IMR-90 (cell line): ENCODE measurements at places on chromosomes 6 and 20. TPM values are rescaled to one million over a fixed set of nuclear protein-coding genes. Genes with fewer than 3 reads are reported as not detected.

OXT gene
- not detected in 2 replicates for total RNA-seq

DNA sequence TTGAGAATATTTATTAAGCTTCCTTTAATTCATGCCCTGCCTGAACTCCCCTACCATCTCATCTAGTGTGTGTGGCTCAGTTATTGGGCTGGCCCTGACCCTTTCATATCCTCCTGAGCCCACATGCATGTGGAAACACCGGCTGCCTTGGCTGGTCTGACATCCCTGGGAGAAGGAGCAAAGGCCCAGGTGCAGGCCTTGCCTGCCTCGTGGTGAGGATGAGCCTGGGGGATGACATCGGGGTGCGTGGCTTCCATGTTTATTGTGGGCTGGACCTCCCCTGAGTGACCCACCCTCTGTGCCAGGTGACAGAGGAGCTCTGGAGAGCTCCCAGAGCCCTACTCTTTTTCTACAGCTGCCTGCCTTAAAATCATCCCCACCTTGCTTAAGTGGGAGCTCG is 69.1 kb downstream of the FOXA2 start:
- H3K4me1 ChIP-seq: no peaks in the 10 kb centered on the region
- H3K4me3 ChIP-seq: no peak overlapping the region
- no peak for DNase-seq
- no peaks in the 10 kb centered on the region for H3K36me3 ChIP-seq
- H3K27me3 ChIP-seq: no peaks in the 10 kb centered on the region

GRCh38 chr20:63177134-63177784 is 38.7 kb downstream of the YTHDF1 start:
- DNase-seq: no peak
- H3K4me3 ChIP-seq: no peak overlapping the region
- peaks cover 87% of the 10 kb centered on the region for H3K27me3 ChIP-seq
- no peak overlapping the region for H3K27ac ChIP-seq

DNA sequence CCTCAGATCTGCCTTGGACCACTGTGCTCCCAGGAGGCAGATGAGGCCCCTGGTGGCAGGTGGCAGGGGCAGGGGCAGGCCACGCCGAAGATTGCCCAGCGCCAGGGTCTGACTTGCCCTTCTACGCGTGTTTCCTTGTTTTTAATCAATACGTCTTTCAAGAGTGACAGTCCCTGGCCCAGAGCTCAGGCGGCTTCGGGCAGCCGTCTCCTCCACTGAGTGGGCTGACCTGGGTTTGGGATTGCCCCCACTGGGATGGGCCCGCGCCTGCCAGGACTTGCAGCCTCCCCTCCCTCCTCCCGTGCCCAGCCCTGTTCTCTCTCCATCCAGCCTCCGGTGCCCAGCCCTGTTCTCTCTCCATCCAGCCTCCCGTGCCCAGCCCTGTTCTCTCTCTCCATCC is 21.2 kb downstream of the FRMD1 start:
- H3K27me3 ChIP-seq: no peaks in the 10 kb centered on the region; the same call in 1 of the 2 replicates
- H3K4me3 ChIP-seq: no peak overlapping the region
- no peak for DNase-seq
- no peak overlapping the region for H3K27ac ChIP-seq
- 0 out of 2 replicates have a peak, but pooled peaks cover 1% of the 10 kb centered on the region for H3K4me1 ChIP-seq
